Stimulated activated CD8-positive, alpha-beta memory T cell treated with anti-CD3 and anti-CD28 coated beads, Interleukin-4, amount 100 ng/mL, for 48 hours (primary cell): ENCODE measurements at places on chromosomes 5 and 9.

DNA sequence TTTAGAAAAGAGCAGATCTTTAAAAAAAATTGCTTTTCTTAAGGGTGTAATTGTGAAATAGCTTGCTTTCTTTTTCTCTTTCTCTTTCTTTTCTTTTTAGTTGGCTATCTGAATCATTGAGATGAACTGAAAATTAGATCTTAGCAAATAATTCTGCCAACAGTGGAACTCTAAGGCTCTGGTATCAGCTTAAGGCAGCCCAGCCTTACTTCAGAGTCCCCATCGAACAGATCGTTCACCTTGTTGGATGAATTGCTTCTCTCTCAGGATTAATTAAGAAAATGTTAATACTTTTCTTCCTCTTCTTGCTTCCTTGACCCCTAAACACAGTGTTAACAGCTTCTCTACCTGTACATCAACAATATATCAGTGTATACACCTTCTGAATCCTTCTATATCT, 92.1 kb downstream of the ZCCHC7 start:
- DNase-seq: no peak

GRCh38 chr9:130041648-130042405, 1.2 kb downstream of the FNBP1 start:
- no peak for DNase-seq

- no peak for DNase-seq
These were observed 12.8 kb downstream of the PAM start for GRCh38 chr5:102767862-102768261.

GRCh38 chr9:93976973-93977372, 21.8 kb upstream of the BARX1 start:
- DNase-seq: no peak

- no peak for DNase-seq
These were observed 41.7 kb downstream of the ACTL7B start for GRCh38 chr9:108813951-108814601.

DNA sequence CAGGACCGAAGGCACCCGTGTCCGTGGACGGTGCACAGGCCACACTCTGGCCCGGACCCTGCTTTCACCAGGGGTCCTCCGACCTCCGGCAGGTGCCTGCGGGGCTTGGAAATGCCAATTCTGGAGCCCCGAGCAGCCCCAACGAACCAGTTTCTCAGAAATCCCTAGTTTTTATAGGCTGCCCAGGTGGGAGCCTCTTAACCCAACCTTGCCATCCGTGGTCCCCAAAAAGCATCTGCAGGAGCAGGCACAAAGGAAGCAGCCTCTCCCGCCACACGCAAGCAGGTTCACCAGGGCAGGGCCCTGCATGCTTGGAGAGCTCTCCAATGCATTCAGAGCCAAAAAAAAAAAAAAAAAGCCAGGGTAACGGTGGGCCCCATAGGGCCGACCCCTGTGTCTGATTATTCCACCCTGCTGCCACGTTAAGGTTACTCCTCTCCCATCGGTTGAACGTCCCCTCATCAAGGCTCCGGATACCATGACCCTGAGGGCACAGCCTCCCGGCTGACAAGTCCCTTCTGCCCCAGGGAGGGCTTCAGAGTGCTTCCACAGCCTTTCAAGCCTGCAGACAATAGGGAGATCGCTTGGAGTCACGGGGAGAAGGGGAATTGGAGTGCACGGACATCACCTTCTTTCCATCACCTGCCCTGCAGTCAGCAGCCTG, 796 bp upstream of the TPRN start:
- no peak for DNase-seq

GRCh38 chr5:67520161-67520908, 323.7 kb upstream of the CD180 start:
- DNase-seq: no peak

- no peak for DNase-seq
These were observed 92.8 kb downstream of the SMARCA2 start for GRCh38 chr9:2107906-2108451.

DNA sequence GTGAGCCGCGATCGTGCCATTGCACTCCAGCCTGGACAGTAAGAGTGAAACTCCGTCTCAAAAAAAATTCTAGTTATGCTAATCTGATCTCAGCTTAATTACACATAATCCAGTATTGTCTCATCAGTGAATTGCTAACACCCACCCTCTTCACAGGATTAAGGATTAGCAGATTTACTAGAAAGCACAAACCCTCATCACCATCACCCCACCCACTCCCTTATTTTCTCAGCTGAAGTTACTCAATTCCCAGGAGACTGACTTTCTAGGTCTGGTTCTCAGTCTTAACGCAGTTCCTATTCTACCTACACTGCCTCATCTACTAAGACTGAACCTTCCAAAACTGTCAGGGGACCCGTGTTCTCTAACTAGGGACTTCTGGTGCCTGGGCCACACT, 9.0 kb downstream of the TOR1B start:
- no peak for DNase-seq

- peak; percentile 31 for DNase-seq
These were observed 136.5 kb upstream of the STK32A start for GRCh38 chr5:147098233-147098790.

DNA sequence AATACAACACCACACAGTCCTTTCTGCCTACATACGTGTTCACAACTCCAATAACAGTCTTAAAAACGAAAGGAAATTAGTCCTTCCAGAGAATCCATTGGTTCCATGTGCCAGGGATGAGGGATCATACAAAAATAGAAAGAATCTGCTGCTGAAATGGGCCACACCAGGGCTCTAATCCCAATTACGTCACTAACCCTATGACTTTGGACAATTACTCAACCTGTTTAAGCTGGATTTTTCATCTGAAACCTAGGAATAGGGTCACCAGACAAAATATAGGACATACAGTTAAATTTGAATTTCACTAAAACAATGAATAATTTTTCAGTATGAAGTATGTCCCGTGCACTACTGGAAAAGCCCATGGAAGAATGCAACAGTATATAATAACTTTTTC, 264.7 kb downstream of the YTHDC2 start:
- no peak for DNase-seq

DNA sequence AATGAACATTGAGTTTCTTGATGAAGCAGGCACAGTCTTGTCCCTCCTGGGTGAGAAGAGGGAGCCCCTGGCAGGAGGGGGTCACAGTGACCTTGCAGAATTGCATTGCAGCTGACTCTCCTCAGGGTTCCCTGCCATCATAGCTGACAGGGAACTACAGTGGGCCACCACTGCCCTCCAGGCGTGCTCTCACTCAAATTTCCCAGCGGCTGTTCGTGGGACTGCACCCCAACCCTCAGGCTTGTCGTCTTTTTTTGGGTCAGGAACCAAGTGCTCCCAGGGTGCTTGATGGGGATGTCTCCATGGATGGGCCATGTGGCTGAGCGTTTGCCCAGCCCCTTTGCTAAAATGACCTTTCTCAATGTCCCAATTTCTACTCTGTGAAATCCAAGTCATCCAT, 215.8 kb downstream of the MELK start:
- peak; percentile 28 for DNase-seq

- DNase-seq: peak; percentile 97
These were observed 4.7 kb upstream of the TUBB4B start for GRCh38 chr9:137236238-137236935.

DNA sequence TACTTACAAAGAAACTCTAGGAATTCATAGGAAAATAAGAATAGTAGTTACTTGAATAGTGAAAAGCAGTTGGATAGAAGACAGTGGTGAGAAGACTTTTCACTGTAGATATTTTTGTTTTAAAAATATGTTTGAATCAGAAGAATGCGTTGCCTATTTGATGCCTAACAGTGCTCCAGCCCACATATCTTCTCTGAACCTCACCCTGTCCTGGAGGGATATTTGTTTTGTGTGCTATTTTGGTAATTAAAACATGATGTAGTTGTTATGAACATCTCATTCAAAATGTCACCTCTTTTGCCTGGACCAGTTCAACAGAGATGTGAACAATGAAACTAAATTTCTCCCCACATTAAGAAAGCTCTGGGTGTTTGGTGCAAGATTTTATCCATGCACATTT, 87.6 kb downstream of the CARTPT start:
- DNase-seq: no peak

DNA sequence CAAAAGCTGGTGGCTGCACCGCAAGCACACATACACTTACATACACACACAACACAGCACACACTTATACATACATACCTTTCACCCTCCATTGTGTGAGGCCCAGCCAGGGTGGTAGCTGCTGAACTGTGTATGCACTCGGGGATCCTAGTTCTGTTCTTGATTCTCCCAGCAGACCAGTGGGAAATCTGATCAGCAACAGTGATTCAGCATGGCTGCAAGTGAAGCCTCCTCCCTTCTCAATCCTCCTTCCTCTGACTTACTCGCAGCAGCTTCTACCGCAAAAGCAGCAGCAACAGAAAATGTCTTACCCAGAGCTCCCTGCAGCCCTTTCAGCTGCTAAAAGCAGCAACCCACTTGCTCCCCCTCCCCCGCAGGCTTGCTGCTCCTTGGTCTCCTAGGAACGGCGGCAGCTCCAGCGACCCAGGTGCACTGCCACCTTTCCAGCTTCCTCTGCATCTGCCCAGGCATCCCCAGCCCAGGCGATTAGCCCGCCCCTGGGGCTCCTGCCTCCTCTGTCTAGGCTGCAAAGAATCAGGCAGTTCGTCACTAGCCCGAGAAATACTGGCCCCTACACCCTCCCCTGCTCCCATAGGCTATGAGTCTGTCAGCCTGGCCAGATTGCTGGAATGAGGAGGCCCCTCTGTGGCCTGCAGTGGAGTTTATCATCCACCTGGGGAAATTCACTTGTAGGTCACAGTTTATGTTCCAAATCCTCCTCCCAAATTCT, at the start of gene KLHL3:
Gene KLHL3, minus strand, starts transcription at position 535 of the 730 bp plus-strand sequence. Its CDS starts 443 bp downstream, at position 92.
- peak; percentile 55 for DNase-seq

DNA sequence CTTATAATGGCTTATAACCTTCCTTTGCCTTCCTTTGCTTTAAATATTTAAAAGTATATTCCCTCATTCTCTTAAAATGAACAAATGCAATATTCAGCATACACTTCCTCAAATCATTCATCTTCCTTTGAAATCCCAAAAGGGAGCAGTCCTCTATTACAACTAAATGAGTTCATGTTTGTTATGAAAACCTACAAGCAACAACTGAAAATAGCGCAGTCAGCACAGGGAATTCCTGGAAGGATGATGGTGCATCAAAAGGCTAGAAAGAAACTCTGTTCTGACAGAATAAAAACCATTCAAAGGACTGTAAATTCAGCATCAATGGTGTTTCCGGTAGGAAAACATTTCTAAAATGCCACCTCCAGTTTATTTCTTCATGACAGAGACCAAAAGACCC, 3.3 kb downstream of the NR6A1 start:
- no peak for DNase-seq

- no peak for DNase-seq
These were observed at the start of gene PRLR for GRCh38 chr5:35230038-35230611. PRLR (minus strand) TSS chr5:35230487; CDS start chr5:35089620, 140,867 bp downstream.

GRCh38 chr9:112711050-112711689, 6.7 kb downstream of the INIP start:
- DNase-seq: no peak
